NCI-H1105 (cell line): ENCODE measurements at places on chromosomes 4 and X.
A peak's percentile ranks its signal among the peaks of the same experiment; 100 is the strongest.

GRCh38 chr4:140931911-140932310 is 175.7 kb upstream of the TBC1D9 start:
- DNase-seq, result no peak

- no peak for DNase-seq
These were observed 31.7 kb downstream of the DLG3 start for GRCh38 chrX:70476166-70476933.

DNA sequence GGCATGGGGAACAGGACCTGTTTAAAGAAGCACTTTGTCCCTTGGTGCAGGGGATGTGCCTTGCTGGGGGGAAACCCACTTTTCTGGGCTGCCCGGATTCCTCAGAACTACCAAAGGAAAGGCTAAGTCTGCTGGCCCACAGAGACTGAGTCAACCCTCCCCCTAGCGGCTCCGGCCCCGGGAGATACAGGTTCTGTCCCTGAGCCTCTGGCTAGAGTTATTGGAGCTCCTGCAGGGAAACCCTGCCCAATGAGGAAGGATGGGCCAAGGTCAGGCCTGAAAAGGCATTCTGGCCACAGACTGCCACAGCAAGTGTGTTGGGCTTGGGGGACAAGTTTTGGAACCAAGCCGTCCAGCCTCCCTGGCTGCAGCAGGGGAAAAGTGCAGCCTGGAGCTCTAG is 490.9 kb upstream of the ACTRT1 start:
- no peak for DNase-seq

GRCh38 chr4:857461-857860 is 31.5 kb upstream of the CPLX1 start:
- no peak for DNase-seq

- DNase-seq, result no peak
These were observed 10.5 kb upstream of the MGST2 start for GRCh38 chr4:139655116-139655515.

DNA sequence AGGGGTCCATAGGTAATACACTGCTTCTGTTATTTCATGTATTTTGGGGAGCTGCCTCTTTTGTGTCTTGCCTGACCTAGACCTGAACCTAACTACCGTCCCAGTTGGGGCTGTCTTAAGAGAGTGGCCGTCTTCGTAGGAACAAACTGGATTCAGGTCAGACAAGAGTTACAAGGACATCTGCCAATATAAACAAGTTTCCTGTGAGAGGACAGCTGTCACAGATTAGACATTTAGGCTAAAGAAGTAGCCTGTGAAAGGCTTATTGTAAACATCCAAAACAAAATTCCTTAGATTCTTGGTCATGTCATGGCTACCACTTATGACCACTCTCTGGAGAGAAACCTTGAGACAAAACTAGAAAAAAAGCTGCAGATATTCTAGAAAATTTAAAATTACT is 797.6 kb upstream of the AADAT start:
- no peak for DNase-seq

GRCh38 chr4:57766341-57766740 is 656.2 kb upstream of the IGFBP7 start:
- DNase-seq, result no peak

GRCh38 chr4:40462326-40462725 is 127.2 kb downstream of the CHRNA9 start:
- DNase-seq, result no peak

DNA sequence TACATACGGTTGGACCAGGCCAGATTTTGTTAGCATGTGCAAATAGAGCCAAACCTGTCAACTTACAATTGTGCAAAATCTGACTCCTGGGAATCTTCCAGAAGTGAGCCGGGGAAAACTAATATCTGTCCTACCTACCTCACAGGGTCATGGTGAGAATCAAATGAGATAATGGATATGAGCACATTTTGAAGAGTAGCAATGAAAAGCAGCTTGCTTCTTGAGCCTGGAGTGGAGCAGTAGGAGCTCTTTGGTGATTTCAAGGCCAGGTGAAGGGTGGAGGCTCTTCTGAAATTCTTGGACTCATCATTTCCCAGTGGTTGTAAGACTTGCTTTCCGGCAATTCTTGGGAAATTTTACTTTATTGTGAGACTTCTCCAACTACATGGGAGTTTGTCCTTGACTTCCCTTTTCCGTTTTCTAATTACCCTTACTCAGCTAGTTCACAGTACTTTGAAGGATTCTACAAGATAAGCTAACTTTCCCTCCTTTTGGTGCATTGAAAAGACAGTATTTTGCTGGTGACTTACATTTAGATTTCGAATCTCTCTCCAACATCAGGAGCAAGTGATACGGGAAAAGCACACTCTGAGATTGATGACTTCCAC is 12.2 kb downstream of the PLAC1 start:
- no peak for DNase-seq

DNA sequence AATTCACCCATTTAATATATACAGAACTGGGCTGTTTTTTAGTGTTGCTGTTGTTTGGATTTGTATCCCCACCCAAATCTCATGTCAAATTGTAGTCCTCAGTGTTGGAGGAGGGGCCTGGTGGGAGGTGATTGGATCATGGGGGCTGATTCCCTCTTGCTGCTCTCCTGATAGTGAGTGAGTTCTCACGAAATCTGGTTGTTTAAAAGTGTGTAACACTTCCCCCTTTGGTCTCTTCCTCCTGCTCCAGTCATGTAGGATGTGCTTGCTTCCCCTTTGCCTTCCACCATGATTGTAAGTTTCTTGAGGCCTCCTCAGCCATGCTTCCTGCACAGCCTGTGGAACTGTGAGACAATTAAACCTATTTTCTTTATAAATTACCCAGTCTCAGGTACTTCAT is 141.6 kb upstream of the AADAT start:
- DNase-seq, result no peak

DNA sequence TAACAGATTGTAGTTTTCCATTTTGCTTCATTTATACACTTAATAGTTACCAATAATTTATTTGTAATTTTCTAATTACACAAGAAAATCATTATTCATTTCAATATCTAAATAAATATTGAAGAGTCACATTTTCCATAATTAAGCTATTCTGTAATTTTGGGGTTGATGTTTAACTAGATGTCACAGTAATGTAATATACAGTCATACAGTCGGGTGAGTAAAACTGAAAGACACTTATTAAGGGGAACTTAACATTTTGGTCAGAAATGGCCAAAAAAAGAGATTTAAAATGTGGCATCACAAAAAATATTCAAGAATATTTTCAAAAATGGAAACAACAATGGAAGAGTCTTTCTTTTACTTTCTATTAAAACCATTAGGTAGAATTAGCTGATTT is 1080.3 kb downstream of the ARAP2 start:
- DNase-seq, result no peak

GRCh38 chr4:186727977-186728519 is 4.4 kb upstream of the FAT1 start:
- no peak for DNase-seq

DNA sequence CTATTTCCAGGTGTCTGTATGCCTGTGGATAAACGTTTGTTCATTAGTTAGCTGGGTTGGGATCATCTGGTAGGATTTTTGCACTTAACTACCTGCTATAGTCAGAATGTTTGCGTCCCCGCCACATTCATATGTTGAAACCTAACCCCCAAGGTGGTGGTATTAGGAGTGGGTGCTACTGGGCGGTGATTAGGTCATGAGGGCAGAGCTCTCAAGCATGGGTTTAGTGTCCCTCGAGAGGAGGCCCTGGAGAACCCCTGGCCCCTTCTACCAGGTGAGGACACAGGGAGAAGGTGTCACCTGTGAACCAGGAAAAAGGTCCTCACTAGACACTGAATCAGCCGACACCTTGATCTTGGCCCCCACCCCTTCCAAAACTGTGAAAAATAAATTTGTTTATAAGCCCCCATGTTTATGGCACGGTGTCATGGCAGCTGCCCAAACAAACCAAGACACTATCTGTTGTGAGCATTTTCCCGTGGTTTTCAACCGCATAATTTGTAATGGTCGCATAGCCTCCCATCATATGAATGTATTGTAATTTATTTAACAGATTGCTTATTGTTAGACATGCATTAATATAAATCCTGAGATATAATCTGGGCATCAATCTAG is 92.7 kb upstream of the TRIM2 start:
- no peak for DNase-seq

- DNase-seq, result no peak
These were observed 9.0 kb upstream of the BCOR start for GRCh38 chrX:40106676-40107290.

- no peak for DNase-seq
These were observed 28.3 kb downstream of the ENOX2 start for GRCh38 chrX:130874751-130875150.

- no peak for DNase-seq
These were observed 51.8 kb upstream of the VEGFD start for GRCh38 chrX:15435836-15436619.

GRCh38 chrX:12309744-12310076 is 171.4 kb downstream of the FRMPD4 start:
- DNase-seq, result no peak

GRCh38 chrX:78923198-78924015 is 21.8 kb upstream of the P2RY10 start:
- no peak for DNase-seq

- no peak for DNase-seq
These were observed 1242.8 kb upstream of the DIAPH2 start for GRCh38 chrX:95441836-95442235.

DNA sequence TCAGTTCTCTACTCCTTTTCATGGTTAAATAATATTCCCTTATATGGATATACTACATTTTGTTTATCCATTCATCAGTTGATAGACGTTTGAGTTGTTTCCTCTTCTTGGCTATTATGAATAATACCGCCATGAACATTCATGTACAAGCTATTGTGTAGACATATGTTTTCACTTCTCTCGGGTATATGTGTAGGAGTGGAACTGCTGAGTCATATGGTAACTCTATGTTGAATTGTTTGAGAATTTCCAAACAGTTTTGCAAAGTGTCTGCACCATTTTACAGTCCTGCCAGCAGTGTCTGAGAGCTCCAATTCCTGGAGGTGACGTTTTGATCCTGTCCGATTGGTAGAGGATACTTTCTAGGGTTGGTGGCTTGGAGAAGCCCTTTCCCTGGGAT is 23.6 kb downstream of the PLAC1 start:
- no peak for DNase-seq

DNA sequence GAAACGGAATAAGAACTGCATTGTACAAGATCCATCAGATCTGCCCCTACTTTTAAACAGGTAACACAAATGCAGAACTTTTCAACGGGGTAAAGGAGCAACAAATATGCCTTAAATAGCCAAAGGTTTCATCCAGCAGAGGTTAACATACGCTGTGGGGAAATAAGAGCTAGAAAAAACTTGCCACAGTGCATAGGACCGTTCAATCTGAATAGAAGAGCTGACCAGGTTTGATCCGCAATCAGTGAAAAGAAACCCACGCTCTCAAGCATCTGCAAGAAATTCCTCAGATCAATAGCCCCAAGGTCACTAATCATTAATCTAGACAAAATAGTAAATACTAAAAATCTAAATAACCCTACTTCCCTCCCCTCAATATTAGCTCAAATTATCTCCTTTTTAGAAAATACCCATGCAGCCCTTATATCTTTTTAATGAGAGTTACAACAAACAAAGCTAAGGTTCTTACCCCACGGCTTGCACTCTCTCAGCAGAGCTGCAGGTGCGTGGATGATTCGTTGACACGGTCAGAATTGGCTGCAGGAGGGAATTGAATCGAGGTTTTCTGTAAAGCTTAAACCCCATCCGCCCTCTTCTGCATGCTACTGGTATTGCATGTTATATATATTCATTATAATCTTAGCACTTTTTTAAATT is at the start of gene TLR10:
TSS of gene TLR10 (minus strand) at position 539 of the 657 bp plus-strand sequence. CDS start 7,400 bp downstream, outside the sequence.
- DNase-seq, result peak; percentile 21

DNA sequence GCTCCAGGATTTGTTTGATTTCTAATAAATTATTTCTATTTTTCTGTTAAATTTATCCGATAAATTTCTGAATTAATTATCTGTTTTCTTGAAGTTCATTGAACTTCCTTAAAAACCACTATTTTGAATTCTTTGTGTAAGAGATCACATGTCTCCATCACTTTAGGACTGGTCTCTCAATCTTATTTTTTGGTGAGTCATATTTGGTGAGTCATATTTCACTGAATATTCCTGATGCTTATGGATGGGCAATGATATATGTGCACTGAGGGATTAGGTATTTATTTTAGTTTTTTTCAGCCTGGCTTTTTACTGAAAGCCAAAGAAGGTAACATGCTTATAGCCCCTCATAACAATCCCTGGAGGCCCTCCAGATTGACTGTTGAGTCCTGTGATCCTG is 48.5 kb upstream of the IL15 start:
- DNase-seq, result no peak

- DNase-seq, result no peak
These were observed 220.7 kb upstream of the CNKSR2 start for GRCh38 chrX:21153503-21153902.

DNA sequence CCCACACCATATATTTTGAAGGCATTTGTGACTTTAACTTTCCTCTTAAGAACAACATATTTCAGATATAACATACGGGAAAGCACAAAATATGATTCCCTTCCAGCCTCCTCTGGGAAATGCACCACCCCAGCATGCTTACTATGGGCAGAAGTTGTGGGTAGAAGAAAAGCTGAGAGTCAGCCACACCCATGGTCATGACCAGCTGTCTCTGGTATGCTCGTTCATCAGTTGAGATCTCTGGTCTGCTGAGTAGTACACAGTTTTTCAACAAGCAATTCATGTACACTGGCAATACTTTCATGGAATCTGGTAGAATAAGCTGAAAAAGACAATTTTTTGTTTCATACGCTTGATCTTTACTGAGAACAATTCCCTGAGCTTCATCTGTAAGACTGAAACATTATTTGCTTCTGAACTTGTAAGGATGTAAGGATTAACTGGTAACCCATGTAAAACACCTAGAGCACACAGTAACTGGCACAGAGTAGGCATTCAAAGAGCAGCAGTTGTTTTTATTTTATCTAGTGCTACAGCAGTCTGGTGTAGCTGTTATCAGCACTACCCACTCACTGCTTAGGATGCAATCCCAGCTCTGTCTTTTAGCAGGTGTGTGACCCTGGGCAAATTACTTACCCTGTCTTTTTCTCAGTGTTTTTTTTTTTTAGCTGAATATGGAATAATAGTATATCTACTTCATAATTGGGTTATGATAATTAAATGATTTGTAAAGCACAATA is 47.6 kb downstream of the METTL14 start:
- no peak for DNase-seq

DNA sequence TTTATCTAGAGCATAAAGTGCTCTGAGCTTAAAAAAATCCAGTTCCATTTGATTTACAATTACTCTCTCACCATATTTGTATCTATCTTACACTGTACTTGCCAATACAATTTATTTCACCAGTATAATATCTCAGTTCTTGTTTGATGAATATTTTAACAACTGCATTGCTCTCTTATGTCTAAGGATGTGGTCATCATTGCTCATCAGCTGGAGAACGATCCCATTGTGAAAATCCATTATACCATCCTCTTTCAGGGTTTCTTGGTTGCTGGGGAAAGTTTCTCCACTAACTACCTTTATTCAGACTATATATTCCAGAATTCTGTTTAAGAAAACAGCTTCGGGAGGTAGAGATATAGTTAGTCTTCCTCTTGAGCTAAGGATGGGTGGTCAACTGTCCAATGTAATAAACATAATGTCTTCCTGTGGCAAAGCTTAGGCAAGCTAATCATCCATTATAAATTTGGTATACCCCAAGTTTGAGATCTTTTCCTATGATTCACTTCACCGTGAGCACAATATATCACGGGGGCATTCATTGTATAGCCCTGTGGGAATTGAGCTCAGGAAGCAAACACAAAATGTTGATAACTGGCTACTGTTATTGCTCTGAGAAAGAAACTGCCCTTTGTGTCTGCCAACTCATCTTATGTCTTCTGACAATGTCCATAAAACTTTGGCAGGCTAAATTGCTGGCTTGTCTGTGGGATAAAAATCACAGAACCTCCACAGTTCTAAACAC is 2361.9 kb downstream of the ARAP2 start:
- DNase-seq, result no peak

GRCh38 chrX:78595901-78596502 is 63.1 kb downstream of the RTL3 start:
- no peak for DNase-seq
